NCI-H1048 (cell line): ENCODE measurements at places on chromosomes 11 and 22.

- DNase-seq = no peak
These were observed 1.5 kb downstream of the TANGO2 start for GRCh38 chr22:20022231-20022977.

GRCh38 chr11:13970986-13971385 is 8.5 kb downstream of the SPON1 start:
- DNase-seq = no peak

GRCh38 chr22:38228873-38229740 is 27.3 kb downstream of the MAFF start:
- no peak for DNase-seq

- no peak for DNase-seq
These were observed 12.5 kb downstream of the NPTXR start for GRCh38 chr22:38831166-38831945.

DNA sequence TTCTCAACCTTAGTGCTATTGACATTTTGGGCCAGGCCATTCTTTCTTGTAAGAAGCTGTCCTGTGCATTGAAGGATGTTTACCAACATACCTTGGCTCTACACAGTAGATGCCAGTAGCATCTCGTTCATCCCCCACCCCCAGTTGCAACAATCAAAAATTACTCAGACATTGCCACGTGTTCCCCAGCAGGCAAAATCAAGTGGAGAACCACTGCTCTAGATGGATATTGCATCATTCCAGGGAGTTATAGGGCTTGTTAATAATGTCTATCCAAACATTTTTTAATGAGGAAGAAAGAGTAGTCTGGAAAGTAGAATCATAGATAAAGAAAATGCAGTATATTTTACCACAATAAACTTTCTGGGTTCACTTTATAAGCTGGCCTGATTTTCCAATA is 64.1 kb downstream of the PRMT3 start:
- DNase-seq = no peak
